ENCODE measurements at places on chromosomes 4 and X. TPM values are rescaled to one million over a fixed set of nuclear protein-coding genes. Genes with fewer than 3 reads are reported as not detected.

Gene UGT2B10
- total RNA-seq: not detected

Gene GPC3
- total RNA-seq: 0.21 TPM

Gene SOX3
- total RNA-seq: not detected

Gene SPATA4
- 0.12 TPM for total RNA-seq

GRCh38 chr4:86595426-86595805, 1.3 kb downstream of the PTPN13 start:
- DNase-seq: no peak
- H3K36me3 ChIP-seq: no peaks in the 10 kb centered on the region
- no peak overlapping the region for H3K27ac ChIP-seq
- H3K4me1 ChIP-seq: peaks cover 15% of the 10 kb centered on the region
- H3K27me3 ChIP-seq: peaks cover 51% of the 10 kb centered on the region

DNA sequence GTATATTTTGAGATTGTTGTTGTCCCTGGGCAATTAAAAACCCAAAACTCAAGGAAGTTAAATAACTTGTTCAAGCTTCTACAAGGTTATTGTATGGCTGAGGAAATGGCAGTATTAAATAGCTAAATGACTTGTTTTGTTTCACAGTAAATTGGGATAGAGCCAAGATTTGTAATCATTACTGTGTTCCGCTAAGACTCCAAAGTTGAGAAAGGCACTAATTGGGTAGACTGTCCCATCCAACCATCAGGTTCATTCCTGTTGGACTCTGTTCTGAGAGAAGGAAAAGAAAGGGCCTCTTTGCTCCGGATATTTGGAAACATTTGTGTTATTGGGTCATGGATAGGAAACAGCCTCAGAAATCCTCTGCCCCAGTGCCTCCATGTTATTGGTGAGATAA, 82.2 kb downstream of the DCLK2 start:
- no peaks in the 10 kb centered on the region for H3K27me3 ChIP-seq
- no peaks in the 10 kb centered on the region for H3K4me1 ChIP-seq
- no peak for DNase-seq
- H3K27ac ChIP-seq: no peak overlapping the region
- no peak overlapping the region for H3K4me3 ChIP-seq
- no peaks in the 10 kb centered on the region for H3K36me3 ChIP-seq

DNA sequence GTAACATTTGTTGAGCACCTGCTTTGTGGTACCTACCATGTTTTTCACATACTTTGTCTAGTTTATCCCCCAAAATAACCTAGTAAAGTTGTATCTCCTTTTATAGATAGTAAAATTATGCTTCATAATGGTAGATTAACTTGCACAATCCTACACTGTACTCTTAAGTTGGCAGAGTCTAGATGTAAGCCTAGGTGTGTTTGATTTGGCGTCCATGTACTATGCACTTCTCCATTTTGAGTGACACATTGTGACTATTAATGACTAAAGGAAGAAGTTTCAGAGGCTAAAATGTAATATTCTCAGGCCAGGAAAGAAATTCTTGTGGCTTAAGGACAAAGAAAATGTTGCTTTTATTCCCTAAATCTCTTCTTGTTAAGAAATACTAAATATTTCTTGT, 15.4 kb downstream of the PLK4 start:
- H3K4me1 ChIP-seq: peaks cover 3% of the 10 kb centered on the region
- peaks cover 47% of the 10 kb centered on the region for H3K36me3 ChIP-seq
- no peaks in the 10 kb centered on the region for H3K27me3 ChIP-seq

DNA sequence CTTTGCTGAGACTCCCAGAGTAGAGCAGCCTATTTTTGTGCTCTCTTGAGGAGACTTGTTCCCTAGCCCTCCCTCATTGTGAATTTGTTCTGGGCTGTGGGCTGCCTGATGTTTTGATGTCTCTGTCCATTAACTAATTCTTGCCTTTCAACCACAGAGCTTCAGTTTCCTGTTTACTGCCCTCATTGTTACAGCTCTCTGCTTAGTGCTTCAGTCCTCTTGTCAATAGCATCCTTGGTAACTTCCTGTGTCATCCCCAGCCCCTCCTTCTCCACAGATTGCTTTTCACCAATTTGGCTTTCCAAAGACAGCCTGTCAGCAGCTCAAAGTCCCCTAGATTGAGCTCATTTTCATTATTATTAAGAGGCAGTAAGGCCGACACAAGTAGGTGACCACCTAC, 69.9 kb downstream of the COX7B2 start:
- H3K36me3 ChIP-seq: no peaks in the 10 kb centered on the region
- no peak overlapping the region for H3K4me3 ChIP-seq
- DNase-seq: no peak
- no peak overlapping the region for H3K27ac ChIP-seq
- no peaks in the 10 kb centered on the region for H3K27me3 ChIP-seq
- no peaks in the 10 kb centered on the region for H3K4me1 ChIP-seq

- no peaks in the 10 kb centered on the region for H3K36me3 ChIP-seq
- DNase-seq: no peak
- no peak overlapping the region for H3K27ac ChIP-seq
- H3K27me3 ChIP-seq: peaks cover 1% of the 10 kb centered on the region
Measured at GRCh38 chr4:95956094-95956493, 116.2 kb downstream of the PDHA2 start.

- H3K27ac ChIP-seq: no peak overlapping the region
- H3K4me3 ChIP-seq: no peak overlapping the region
- H3K4me1 ChIP-seq: no peaks in the 10 kb centered on the region
- H3K27me3 ChIP-seq: no peaks in the 10 kb centered on the region
- DNase-seq: no peak
- H3K36me3 ChIP-seq: no peaks in the 10 kb centered on the region
Measured at GRCh38 chr4:60422439-60422838, 777.7 kb upstream of the ADGRL3 start.

- no peaks in the 10 kb centered on the region for H3K27me3 ChIP-seq
- peaks cover 67% of the 10 kb centered on the region for H3K4me1 ChIP-seq
- peaks cover 4% of the 10 kb centered on the region for H3K36me3 ChIP-seq
- no peak overlapping the region for H3K4me3 ChIP-seq
Measured at GRCh38 chr4:152097371-152097770, 336.6 kb upstream of the GATB start.

DNA sequence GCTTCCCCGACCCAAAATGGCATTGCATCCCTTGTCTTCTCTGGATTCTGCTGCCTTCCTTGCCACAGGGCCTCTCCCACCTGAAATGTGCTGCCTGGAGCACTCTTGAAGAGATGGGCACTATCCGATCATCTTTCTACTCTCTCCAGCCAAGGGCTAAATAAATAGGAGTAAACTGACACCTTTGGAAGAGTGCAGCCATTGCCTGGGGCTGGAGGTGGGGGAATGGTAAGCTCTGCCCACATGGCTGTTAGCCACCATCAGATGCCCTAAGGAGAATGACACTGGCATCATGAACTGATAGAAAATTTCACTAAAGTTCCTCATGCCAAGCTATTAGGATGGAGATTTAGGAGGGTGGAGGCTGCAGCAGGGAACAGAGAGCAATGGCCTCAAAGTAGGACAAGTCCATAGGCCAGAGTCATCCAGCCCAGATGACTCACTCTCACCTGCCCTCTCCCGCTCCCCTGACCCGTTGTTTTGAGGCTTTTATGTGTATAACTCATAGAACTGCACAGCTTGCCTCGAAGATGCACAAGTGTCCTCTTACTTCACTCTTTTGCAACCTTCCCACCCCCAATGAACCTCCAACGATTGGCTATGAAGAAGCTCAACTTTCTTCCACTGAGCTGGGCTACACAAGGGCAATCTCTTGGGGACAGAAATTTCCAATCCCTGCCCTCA, 822 bp upstream of the PFKFB1 start:
- no peak overlapping the region for H3K4me3 ChIP-seq
- no peaks in the 10 kb centered on the region for H3K36me3 ChIP-seq
- H3K27me3 ChIP-seq: no peaks in the 10 kb centered on the region
- H3K4me1 ChIP-seq: no peaks in the 10 kb centered on the region
- H3K27ac ChIP-seq: no peak overlapping the region

GRCh38 chr4:68490826-68491457, 43.7 kb downstream of the TMPRSS11E start:
- H3K4me1 ChIP-seq: peaks cover 2% of the 10 kb centered on the region
- H3K27me3 ChIP-seq: peaks cover 2% of the 10 kb centered on the region
- no peak for DNase-seq
- H3K4me3 ChIP-seq: no peak overlapping the region
- no peaks in the 10 kb centered on the region for H3K36me3 ChIP-seq

- H3K4me3 ChIP-seq: no peak overlapping the region
- H3K36me3 ChIP-seq: no peaks in the 10 kb centered on the region
- DNase-seq: no peak
- peaks cover 6% of the 10 kb centered on the region for H3K4me1 ChIP-seq
- no peaks in the 10 kb centered on the region for H3K27me3 ChIP-seq
Measured at GRCh38 chr4:68465058-68465457, 17.8 kb downstream of the TMPRSS11E start.

DNA sequence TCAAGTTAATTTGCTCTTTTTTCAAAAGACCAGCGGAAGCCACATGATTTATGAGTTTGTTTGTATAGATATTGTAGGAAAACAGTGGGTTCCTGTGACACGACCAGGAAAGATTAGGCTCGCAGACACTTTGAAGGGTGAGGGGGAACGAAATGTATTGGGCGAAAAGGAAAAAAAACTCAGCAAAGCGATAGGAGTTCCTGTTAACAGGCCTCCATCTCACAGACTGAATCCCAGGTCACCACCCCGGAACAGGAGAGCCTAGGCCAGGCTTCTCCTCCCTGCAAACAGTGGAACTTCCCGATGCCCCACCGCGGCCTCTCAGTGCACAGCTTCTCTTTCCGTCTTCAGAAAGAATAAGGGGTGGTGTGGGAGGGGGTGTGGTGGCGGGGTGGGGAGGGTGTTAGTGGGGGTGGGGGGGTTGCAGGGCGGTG, 181.8 kb upstream of the GPRIN3 start:
- no peak for DNase-seq
- H3K27me3 ChIP-seq: no peaks in the 10 kb centered on the region
- no peak overlapping the region for H3K27ac ChIP-seq

DNA sequence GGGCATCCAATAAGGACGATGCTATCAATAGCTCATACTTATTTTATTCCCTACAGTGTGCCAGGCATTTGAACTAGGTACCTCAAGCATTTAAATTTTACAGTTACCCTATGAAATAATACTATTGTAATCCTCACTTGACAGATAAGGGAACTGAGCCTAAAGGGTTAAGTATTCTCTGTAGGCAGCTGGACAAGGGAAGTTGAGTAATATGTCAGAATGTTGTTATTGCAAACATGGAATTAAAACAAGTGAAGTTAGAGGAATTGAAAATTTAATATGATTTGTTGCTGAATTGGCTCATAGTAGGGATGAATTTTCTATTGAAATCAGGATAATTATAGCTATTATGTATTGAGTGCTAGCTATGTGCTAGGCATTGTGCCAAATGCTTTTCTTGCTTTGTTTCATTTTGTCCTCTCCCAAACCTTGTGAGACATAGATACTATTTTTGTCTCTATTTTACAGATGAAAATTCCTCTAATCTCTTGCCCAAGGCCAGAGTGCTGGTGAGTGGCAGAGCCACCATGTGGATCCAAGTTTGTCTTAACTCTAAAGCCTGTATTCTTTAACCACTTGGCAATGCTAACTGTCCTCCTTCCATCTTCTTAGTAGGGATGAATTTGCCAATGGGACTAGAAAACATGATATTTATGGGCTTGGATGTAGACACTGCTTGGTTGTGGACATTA, 58.1 kb downstream of the TMEM164 start:
- H3K27ac ChIP-seq: no peak overlapping the region
- H3K4me3 ChIP-seq: no peak overlapping the region
- DNase-seq: no peak
- H3K36me3 ChIP-seq: peaks cover 9% of the 10 kb centered on the region
- H3K27me3 ChIP-seq: no peaks in the 10 kb centered on the region

DNA sequence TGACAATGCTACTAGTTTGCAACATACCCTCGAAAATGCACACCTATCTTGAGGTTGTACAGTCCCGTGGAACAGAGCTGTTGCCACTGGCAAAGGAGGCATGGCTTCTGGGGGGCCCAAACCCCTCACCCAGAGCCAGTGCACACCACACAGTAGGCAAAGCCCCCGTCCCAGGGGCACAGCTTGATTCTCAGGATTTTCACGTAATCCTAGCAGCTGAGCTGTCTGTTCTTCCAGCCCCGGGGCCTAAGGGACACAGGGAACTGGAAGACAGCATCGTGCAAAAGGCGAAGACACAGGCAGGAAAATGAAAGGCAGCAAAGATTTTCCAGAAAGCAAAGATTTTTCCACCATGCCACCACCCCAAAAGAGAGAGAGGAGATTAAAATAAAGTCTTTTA, 77.2 kb downstream of the JAKMIP1 start:
- DNase-seq: no peak
- H3K27ac ChIP-seq: no peak overlapping the region
- H3K36me3 ChIP-seq: no peaks in the 10 kb centered on the region
- H3K4me1 ChIP-seq: peaks cover 5% of the 10 kb centered on the region

DNA sequence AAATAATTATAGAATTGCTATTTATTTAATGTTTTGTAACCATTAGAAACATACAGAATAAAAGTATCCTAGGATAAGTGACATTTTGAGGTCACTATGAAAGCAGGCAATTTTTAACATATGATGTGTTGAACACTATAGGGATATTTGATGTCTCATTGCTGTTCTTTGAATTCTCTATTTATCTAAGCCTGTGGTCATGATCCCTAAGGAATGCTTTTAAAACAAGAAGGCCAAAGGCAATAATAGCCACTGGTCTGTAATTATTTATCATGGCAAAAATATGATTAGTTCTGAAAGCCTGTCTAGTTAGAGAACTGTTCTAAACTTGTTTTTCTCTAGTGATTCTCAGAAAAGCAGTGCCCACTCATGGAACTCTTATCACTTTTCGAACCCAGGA, 186.6 kb downstream of the RPA4 start:
- H3K4me3 ChIP-seq: no peak overlapping the region
- H3K4me1 ChIP-seq: no peaks in the 10 kb centered on the region
- no peaks in the 10 kb centered on the region for H3K36me3 ChIP-seq
- no peaks in the 10 kb centered on the region for H3K27me3 ChIP-seq

DNA sequence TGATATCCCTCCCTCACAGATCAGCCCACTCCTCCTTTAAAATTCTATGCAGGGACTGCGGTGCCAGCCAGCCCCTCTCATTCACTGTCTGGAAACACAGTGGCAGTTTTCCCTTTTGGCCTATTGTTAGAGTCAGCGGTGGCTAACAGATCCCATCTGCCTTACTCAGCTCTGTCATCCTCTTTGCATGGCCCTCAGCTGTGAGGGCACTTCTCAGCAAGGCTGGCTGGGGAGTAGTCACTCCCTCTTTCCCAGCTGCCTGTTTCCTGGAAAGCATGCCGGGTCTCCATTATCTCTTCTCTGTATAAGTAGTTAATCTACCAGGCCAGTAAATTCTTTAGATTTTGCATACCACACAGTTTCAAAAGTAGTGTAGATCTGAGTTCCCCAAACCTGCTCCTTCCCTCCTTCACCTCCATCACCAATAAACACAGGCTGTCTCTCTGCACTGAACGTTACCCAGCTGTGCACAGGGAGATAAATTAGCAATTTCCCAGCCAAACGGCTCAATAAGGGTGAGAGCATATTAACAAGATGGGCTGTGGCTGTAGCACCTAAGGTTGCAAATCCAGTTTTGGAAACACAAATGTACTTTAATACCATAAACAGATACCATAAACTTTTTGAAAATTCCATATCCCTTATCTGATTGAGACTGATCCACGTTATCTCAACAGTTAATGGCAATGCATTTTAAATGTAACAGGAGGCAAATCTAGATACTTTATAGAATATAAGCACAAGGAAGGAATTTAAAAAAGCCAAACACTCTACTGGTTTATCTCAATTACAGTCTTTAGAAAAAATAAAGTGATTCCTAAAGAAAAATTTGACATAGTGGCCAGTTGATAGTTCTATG, 229.3 kb downstream of the ANKRD50 start:
- H3K36me3 ChIP-seq: no peaks in the 10 kb centered on the region
- H3K27me3 ChIP-seq: no peaks in the 10 kb centered on the region
- H3K27ac ChIP-seq: no peak overlapping the region
- no peak overlapping the region for H3K4me3 ChIP-seq
- no peak for DNase-seq
- H3K4me1 ChIP-seq: no peaks in the 10 kb centered on the region

Measured in activated CD4-positive, alpha-beta T cell treated with anti-CD3 and anti-CD28 coated beads, Interleukin-2, amount 10 ng/mL, durations not matched to agents 24 days and 14 days (primary cell).